ENCODE measurements at places on chromosomes 1 and 21.

GRCh38 chr1:175129644-175129996 lies 62.0 kb downstream of the TNN start:
- no peak for DNase-seq

GRCh38 chr1:172948457-172948856 lies 102.3 kb downstream of the TNFSF18 start:
- DNase-seq = peak; percentile 79

DNA sequence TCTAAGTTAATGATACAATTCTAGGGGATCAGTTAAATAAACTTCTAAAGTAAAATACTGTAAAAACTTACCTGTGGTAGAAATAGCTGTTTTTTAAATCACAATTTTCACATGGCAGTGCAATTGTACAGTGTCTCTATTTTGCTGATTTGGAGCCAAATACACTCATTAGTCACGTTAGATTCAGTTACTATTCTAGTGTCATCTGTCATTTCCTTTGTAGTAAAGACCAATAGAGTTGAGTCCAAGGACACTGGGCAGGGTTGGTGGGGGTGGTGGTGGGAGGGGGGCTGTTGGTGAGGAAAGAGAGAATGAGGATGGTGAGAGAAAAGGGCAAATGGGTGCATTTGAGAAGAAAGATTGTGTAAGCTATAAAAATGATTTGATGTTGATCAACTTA lies 33.6 kb downstream of the CD55 start:
- no peak for DNase-seq

GRCh38 chr1:41728403-41729202 lies 190.1 kb downstream of the HIVEP3 start:
- no peak for DNase-seq

GRCh38 chr1:2299131-2299627 lies 71.1 kb downstream of the SKI start:
- no peak for DNase-seq

GRCh38 chr1:97791251-97791650 lies 129.6 kb downstream of the DPYD start:
- DNase-seq = no peak

Data from NCI-H226 (cell line).